AG10803 (cell line): ENCODE measurements at places on chromosomes 2 and 18.
A peak's percentile ranks its signal among the peaks of the same experiment; 100 is the strongest.

GRCh38 chr2:98861601-98862000 lies 74.4 kb downstream of the CRACDL start:
- no peak for DNase-seq

- DNase-seq, result peak; percentile 57
Observed at GRCh38 chr2:118622913-118623312, 224.5 kb downstream of the EN1 start.

GRCh38 chr2:224532441-224532840 lies 52.7 kb downstream of the CUL3 start:
- no peak for DNase-seq

- peak; percentile 85 for DNase-seq
Observed at GRCh38 chr2:170073288-170073687, 104.7 kb upstream of the MYO3B start.

GRCh38 chr18:8856769-8857393 lies 151.5 kb downstream of the MTCL1 start:
- no peak for DNase-seq

DNA sequence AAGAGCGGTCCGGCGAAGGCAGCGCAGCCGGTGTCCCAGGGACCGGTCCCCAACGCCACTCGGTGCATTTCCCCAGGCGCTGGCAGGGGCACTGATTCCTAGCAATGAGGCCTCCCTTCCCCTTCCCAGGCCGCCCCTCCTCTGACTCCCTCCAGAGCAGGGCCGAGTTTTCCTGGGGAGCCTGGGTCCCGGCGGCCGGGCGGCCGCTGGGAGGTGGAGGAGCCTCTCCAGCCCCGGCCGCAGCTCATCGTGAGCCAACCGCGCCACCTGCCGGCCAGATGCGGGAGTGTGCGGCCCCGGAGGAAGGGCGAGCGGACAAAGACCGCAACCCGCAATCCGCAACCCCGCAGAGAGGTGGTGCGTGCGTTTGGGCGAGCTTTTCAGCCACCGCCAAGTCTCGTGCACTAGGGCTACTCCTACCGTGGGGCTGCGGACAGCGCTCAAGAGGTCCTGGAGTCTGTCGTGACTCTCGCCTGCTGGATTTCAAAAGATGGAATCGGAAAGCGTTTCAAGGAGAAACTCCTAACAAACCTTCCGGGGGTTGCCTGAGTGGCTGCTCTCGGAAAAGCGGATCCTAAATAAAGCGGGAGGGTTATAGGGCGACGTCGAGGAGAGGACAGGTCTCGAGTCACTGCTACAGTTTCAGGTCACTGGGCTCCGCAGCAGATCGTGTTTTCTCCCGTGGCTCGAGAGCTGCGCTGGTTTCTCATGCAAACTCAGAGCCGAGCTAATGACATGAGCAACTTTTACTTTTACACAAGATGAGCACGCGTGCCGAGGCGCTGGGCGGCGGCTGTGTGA lies 1.5 kb upstream of the EPHA4 start:
- peak; percentile 57 for DNase-seq

DNA sequence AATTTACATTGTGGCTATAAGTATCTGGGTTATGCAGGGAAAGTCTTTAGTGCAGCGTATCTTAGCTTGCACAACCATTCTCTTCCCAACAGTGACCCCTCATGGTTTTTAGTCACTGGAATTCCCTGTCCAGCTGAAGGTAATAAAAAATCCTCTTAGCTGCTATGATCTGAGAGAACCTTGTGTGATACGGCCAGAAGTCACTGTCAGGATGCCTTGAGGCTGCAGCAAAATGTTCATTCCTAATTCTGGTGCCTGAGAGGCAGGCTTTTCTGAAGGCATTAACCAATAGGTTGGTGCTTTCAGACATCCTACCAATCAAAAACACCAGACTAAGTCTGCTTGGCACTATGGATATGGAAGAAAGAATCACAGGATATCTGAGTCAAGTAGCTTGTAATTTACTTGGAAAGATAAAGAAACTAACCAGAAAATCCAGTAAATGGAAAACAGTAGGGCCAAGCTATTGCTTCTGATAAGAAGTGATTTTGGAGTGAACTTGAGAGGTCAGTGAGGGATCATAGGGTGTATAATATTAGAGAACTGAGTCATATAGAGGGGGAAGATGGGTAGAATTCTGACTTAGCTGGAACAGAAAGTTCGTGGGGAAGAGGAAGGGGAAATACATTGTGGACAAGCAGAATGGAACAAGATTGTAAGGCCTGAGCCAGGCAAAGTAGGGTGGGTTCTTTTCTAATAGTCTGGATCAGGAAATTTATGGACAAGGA lies 89.0 kb upstream of the SLC14A2 start:
- DNase-seq, result peak; percentile 51

DNA sequence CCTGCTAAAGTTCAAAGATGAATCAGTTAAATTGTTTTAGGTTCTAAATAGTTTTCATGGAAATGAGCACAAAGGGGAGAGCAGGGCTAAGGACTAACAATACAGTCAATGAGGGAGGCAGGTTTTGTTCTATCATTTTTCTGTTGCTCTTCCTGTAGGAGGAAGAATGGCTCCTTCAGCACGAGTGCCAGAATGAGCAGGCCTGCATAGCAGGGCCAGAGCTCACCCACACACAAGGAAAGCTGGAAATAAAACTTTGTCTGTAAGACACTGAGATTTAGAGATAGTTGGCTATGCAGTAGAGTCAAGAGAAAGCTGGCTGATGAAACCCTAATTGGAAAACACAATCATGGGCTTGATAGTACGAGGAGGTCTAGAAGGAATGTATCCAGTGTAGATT lies 313.3 kb downstream of the MBD2 start:
- DNase-seq, result no peak

GRCh38 chr2:170578606-170579005 lies 136.5 kb upstream of the SP5 start:
- DNase-seq, result no peak

GRCh38 chr2:236823041-236823629 lies 253.5 kb downstream of the ACKR3 start:
- DNase-seq, result no peak

GRCh38 chr2:233053928-233054784 lies 6.0 kb upstream of the INPP5D start:
- peak; percentile 17 for DNase-seq

DNA sequence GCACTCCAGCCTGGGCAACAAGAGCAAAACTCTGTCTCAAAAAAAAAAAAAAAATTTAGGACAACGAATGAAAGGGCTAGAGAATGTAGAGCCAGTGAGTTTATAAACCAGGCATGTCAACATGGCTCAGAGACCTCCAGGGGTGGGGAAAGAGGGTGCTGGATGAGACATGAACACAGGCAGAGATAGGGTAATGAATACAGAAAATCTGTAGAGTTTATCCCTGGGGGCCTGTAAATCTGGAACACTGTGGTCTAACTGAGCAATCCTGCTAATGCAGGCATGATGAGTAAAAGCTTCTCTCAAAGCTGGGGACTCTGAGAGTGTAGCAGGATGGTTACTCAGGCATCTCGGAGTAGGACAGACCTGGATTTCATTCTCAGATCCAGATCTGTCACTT lies 59.2 kb upstream of the IGFBP2 start:
- peak; percentile 91 for DNase-seq

- no peak for DNase-seq
Observed at GRCh38 chr2:26679867-26680266, 12.7 kb upstream of the KCNK3 start.

DNA sequence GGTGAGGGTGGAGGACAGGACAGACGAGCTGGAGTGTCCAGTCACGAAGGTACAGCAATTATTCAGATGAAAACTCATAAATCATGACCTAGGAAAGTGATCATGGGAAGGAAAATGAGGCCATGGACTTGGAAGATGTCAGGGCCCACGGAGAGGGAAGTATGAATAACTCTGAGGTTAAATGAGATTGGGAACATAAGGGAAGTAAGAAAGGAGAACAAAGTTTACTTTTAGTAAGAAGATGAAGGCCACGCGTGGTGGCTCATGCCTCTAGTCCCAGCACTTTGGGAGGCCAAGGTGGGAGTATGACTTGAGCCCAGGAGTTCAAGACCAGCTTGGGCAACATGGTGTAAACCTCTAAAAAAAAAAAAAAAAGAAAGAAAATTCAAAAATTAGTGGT lies 56.2 kb downstream of the AQP4 start:
- no peak for DNase-seq

DNA sequence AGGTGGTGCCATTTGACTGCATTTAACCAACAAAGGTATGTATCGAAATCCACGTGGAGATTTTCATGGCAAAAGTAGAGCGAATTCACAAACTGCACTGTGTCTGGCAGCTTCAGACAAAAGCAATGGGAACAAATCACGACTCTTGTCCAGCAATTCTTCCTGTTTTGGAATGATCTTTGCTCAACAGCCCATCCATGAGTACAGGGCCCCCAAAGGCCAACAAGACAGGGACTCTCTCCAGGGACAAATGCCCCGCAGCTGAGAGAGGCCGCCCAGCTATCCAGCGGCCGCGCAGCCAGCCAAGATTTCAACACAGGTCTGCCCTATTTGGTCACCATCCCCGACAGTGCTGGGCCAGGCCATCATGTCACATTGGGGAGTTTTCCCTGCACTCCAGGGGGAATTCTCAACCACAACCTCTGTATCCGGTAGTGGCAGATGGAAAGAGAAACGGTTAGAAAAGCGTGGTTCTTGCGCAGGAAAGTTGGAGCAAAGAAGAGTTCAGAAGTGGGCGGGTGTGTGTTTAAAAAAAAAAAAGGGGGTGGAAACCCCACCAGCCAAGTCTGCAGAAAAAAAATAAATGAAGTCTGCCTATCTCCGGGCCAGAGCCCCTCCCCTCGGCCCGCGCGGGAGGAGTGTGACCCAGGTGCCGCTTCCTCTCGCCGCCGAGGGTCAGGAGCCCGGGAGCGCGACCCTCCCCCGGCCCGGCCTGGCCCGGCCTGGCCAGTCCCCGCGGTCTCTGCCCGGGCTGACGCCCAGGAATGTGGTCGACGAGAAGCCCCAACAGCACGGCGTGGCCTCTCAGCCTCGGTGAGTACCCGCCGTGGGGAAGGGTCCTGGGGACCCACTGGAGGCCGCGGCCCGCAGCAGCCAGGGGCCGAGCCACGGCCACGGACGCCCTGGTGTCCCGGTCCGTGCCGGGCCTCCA lies at the start of gene GYPC:
TSS of gene GYPC (plus strand) at position 659 of the 931 bp plus-strand sequence. CDS start at position 765, 106 bp downstream.
- peak; percentile 80 for DNase-seq

GRCh38 chr18:5895299-5895875 lies at the start of gene TMEM200C:
TSS of gene TMEM200C (minus strand) at chr18:5895522. CDS start at chr18:5892063, 3,459 bp downstream.
- no peak for DNase-seq

DNA sequence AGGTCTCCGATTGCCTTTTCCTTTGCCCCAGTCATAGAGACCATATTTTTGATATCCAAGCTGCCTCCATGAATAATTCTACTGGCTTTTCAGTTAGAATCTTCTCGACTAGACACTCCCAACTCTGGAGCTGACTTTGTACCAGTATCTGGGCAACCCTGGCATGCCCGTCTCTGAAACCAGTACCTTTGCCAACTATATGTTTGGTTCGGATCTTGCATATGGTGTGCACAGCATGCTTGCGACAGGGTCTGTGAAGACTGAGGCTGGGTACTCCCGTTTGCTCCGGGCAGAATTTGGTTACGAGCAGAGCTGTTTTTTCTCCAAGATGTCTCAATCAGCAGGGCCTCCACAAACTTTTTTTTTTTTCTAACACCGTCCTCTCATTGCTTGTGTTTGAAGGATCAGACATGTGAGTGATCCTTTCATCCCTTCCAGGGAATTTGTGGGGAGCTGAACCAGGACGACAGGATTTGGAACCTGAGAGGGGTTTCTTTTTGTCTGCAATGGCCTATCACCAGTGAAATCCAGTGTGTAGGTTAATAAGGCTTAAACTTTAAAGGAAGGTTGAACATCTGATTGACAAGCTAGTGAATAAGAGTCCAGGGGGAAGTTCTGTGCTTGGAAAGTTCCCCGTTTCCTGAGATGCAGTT lies 322.3 kb downstream of the MYCN start:
- no peak for DNase-seq

DNA sequence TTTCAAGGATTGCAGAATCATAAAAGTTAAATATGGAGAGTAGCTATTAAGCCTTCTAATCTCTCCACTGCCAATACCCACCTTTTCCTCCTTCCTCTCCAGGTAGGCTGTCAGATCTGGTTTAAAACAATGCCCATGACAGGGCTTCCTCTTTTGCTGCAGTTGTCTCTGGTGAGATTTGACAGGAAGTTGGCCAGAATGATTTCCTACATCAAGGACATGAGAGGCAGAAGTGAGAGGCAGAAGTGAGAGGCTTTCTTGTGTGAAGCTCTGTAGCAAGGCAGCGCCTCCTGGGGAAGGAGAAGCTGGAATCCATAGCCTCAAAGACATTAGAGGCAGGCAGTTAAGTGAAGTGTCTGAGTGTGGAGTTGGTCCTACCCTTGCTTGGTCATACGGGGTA lies 385.7 kb downstream of the HRH4 start:
- DNase-seq, result no peak

- DNase-seq, result peak; percentile 5
Observed at GRCh38 chr18:73881396-73881917, 266.2 kb downstream of the FBXO15 start.
